SW480 (cell line): ENCODE measurements at places on chromosomes 5 and 9.

DNA sequence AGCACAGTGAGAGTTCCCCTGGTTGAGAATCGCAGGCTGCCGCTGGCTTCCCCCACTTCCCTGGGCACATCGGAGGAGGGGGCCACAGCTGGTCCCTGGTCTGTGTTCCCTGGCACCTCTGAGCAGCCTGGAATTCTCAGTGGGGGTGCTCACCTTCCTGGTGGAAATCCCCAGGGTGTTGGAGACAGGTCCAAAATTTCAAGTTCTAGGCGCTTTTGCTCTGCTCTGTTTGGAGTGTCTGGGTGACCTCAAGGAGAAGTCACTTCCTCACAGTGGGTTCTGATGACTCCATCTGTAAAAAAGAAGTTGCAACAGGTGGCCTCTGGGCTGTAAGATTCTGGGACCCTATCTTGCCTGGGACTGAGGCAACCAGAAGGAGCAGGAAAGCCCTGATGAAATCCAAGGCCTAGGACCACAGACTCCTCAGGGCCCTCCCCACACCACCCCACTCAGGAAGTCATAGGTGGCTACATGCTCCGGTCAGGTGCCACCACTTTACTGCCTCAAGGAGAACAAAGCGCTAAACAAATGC, at the start of gene TRAF1:
TSS of gene TRAF1 (minus strand) at position 400 of the 532 bp plus-strand sequence. CDS start 721 bp downstream, outside the sequence.
- DNase-seq = no peak

DNA sequence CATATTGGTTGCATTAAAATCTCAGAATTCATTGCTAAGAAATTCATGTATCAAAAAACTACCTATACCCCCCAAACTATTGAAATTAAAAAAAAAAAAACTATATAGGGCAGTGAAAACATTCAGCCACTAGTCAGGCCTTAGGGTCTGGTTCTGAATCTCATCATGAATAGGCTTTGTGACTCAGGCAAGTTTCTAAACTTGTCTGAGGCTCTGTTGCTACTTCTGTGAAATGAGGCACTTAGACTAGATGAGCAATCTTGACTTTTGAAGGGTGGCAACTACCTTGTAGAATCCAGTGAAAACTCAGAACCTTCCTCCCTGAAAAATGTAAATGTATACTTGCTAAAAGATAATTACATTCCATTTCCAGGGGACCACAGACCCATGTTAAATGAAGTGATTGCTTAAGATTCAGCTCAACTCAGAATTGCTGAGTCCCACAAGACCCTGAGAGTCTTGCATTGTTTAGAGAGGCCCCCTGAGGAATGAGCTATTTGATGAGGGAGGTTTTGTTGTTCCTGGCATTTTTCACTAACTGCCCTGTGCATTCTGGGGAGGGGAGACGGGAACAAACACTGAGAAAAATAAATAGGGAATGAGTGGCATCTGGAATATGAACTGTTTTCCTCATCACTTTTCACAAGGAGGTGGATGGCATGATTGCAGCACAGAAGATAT, 29.5 kb downstream of the RAI14 start:
- DNase-seq = no peak

DNA sequence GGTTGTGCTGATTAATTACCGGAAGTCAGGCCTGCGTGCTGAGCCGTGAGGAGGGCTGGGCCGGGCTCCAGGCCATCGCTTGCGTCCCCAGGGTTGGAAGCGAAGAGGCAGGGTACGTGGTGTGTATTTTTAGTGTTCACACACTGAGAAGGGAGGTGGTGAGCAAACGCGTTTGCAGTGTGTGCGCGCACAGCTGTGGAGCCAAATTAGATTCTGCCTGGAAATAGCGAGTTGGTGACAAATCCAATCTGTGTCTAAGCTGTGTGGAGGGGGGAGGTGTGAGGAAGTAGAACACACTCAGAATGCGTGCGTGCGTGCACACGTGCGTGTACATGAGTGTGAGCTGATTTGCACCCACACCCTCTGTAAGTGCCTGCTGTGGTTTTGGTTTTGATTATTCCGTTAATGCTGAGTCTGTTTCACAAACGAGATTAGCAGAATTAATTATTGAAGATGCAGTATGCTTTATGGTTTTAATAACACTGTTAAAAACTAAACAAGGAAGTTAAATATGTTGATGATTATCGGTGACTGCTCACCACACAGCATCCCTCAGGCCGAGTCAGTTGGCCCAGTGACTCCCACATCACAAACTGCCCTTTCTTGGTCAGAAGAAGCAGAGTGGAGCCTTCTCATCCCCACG, 111.8 kb upstream of the FCN2 start:
- no peak for DNase-seq

DNA sequence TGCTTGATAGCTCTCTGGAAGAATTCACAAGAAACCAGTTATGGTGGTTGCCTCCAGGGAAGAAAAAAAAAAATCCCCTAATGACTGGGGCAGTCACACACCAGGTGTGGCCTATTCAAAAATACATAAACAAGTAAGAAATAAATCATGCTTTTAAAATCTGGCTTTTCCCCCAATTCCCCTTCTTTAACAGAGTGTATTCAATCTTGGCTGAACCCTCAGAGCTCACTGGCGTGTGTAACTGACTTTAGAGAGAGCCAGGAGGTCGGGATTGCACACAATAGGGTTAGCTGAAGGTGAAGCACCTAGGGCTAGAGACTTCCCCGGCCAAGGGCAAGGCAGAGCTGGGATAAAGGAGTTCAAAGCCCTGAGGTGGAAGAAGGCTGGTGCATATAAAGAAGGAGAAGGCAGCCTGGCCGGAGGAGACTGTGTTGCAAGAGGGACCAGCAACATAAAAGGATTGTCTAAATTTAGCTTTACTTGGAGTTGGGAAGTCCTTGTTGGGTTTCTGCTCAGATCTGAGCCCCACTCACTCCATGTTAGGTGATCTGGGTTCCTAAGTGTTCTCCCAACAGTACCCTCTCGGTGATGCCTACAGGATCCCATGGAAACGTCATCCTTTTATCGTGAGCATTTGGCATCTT, 19.7 kb downstream of the FNBP1 start:
- DNase-seq = no peak

GRCh38 chr5:2071562-2071961, 188.8 kb upstream of the IRX4 start:
- no peak for DNase-seq

DNA sequence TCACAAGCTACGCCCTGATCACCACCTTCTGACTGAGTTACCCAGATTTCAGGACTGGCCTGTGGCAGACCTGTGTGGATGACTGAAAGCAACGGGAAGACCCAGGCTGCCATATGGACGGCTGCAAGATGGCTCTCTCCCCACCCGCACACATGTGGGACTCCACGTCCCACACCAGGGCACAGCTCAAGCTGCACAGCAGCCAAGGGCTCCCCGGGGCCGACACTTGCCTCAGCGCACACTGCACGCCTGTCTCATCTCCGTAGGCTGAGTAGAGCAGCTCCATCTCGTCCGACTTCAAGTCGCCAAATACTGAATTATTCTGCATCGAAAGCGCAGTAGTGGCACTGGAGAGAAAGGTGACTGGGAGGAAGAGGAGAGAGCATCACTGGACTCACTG, 14.5 kb downstream of the BRD9 start:
- no peak for DNase-seq
